ENCODE measurements at places on chromosomes 4 and X.

DNA sequence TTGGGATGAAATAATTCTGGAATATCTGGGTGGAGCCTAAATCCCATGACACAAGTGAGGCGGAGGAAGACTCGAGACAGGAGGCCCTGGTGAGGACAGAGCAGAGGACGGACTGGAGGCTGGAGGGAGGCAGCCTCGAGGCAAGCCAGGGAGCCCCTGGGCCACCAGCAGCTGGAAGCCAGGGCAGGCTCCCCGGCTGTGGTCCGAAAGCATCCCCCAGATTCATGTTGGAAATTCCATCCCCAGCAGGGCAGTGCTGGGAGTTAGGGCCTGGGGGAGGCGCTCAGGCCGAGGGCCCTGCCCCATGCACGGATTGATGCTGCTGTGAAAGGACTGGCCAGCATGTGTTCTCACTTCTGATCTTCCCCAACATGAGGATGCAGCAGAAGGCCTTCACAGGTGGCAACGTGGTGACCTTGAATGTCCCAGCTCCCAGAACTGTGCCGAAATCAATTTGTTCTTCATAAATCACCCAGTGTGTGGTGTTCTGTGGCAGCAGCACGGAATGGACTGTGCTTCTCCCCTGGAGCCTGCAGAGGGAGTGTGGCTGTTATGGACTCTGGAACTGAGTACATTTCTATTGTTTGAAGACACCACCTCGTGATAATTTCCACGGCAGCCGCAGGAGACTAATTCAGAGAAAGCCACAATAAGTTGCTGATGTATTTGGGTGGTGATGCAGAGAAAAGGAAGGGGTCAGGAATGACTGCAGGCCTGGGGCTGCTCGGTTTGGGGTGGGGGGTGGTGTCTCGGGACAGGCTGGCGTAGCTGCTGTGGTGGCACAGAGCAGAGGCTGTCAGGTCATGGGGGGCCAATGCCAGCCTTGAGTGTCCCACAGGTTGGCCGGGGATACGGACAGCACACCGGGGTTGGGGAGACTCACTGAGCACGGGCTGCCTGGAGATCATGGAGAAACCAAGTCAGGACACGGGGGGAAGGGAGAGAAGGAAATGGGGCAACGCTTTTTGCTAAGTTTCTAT, 56.9 kb downstream of the PCGF3 start:
- DNase-seq, result no peak

GRCh38 chr4:81628489-81628888, 156.8 kb upstream of the RASGEF1B start:
- DNase-seq, result no peak

- DNase-seq, result no peak
These were observed 46.2 kb downstream of the GPC4 start for GRCh38 chrX:133369065-133369464.

DNA sequence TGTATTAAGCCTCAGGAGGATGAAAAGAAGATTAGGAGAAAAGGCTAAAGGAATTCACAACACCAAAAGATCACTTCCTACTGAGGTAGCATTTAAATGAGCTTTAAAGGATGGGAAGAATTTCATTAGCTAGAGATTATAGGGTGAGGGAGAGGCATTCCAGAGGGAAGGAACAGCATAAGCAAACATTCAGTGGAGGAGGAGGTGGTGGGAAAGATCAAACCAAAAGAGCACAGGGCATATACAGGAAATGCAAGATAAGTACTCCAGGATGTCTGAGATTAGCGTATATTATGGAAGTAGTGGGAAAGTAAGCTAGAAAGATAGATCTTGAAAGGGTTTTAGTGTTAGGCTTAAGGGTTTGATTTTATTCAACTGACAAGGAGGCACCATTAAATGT, 84.8 kb downstream of the COL4A6 start:
- DNase-seq, result no peak

DNA sequence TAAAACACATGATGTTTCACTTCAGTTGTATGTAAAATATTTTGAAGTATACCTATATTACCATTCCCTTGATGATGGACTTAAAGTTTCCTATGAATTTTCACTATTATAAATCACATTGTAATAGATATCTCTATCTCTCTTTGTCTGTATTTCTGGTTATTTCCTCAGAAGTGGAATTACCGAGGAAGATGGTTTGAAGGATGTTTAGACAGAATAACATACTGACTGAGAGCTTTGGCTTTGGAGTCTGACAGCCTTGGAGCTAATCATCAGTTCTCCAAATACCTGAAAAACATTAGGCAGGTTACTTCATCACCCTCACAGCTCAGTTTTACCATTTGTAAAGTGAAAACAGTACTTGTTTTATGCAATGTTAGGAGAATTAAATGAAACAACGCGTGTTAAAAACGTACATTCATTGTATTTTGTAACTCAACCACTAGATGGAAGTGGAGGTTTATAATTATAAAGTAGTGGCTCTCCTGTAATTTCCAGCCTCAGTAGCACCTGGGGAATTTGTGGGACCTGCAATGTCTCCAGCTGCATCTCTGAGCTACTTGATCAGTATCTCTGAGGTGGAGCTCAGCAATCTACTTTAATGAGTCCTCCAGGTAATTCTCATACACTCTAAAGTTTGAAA, 14.3 kb downstream of the JCHAIN start:
- no peak for DNase-seq

- no peak for DNase-seq
These were observed 73.9 kb downstream of the SORBS2 start for GRCh38 chr4:185738038-185738552.

DNA sequence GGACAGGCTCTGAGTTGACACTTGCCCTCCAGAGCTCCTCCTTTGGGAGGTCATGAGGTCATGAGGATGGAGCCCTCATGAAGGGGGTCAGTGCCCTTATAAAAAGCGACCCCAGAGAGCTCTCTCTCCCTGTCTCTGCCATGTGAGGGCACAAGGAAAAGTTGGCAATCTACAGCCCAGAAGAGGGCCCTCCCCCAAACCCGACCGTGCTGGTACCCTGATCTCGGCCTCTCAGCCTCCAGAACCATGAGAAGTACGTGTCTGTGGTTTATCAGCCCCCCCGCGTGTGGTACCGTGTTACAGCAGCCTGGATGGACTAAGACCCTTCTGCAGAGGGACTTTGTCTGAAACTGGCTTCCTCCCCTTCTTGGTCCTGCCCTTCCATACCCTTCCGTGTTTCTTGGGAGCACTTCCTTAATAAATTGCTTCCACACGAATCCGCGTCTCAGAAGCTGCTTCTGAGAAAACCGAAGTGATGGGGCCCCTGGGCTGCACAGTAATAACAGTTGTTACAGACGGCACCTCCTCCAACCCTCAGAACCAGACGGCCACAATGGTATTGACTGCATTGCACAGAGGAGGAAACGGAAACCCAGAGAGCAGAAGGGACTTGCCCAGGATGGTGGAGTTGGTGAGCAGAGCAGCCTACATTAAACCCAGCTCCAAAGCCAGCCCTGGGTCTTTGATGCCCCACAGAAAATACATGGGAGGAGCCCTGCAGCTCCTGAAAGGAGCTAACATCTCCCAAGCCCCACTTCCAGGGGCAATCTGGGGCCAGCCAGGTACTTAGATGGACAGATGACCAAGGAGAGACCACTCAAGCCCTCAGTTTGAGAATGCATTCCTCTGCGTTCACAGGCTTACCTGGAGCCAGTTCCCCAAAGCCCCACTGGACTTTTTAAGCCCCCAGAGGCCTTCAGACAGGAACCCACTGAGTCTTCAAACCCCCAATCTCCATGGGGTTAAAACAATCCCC, 242.7 kb downstream of the BCOR start:
- no peak for DNase-seq

GRCh38 chr4:183118585-183118984, 19.5 kb downstream of the WWC2 start:
- no peak for DNase-seq

DNA sequence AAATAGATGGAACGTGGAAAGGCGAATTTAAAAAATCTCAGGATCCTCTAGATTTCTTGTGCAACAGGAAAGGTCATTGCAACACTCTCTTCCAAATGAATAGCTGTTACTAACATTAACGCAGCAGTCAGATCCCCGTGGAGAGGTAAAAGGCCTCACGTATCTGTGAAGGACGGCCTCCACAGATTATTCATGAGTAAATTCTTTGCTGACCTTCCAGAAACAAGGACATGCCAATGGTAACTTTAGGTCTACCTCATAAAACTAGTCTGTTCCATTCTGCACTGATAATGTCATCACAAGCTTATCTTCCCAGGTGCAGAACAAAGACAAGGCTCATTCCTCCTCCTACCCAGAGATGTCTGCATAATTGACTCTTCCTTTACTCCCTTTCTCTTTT, 16.1 kb upstream of the REPS2 start:
- DNase-seq, result no peak

GRCh38 chr4:57633212-57633859, 523.2 kb upstream of the IGFBP7 start:
- DNase-seq, result no peak

- no peak for DNase-seq
These were observed 107.0 kb downstream of the NFKB1 start for GRCh38 chr4:102608190-102608589.

DNA sequence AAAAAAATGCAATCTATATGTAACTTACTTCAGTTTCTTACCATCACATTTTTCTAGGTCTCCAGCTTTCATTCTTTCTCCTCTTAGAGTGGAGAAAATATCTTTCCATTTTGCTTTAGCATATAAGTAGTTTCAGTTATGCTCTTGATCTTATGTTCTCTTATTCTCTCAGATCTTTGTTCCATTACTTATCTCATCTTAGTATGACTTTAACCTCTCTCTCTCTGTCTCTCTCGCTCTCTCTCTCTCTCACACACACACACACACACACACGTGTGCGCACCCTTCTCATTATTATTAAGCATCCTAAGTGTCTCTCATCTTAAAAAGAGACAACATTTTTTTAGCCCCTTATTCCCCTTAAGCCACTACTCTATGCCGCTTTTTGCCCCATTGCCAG, 92.8 kb downstream of the FAAH2 start:
- DNase-seq, result no peak

DNA sequence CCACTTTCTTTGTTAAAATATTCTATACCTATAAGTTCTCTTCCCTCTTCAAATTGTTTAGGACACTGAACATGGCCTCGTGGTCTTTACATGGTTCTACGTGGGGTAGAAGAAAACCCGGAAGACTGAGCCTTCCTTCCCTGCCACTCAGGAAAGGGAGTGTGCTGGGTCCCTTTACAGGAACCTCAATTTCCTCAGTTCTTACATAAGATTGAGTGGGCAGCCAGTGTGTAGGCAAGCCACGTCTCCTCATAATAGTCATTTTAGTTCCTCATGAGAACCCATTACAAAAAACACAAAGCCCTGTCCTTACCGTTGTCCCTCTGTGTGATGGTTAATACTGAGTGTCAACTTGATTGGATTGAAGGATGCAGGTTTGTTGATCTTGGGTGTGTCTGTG, 28.7 kb upstream of the SMIM10L2A start:
- DNase-seq, result no peak

Data from osteocyte (in vitro differentiated cells).